Activated CD4-positive, alpha-beta T cell treated with anti-CD3 and anti-CD28 coated beads, Interleukin-2, amount 10 ng/mL, durations not matched to agents 7 days and 5 days (primary cell): ENCODE measurements at places on chromosomes 6 and 20.

- DNase-seq = no peak
Observed at GRCh38 chr20:21707999-21708737, 2.7 kb downstream of the PAX1 start.

- DNase-seq = no peak
Observed at GRCh38 chr6:92623431-92623830, 795.9 kb downstream of the EPHA7 start.

DNA sequence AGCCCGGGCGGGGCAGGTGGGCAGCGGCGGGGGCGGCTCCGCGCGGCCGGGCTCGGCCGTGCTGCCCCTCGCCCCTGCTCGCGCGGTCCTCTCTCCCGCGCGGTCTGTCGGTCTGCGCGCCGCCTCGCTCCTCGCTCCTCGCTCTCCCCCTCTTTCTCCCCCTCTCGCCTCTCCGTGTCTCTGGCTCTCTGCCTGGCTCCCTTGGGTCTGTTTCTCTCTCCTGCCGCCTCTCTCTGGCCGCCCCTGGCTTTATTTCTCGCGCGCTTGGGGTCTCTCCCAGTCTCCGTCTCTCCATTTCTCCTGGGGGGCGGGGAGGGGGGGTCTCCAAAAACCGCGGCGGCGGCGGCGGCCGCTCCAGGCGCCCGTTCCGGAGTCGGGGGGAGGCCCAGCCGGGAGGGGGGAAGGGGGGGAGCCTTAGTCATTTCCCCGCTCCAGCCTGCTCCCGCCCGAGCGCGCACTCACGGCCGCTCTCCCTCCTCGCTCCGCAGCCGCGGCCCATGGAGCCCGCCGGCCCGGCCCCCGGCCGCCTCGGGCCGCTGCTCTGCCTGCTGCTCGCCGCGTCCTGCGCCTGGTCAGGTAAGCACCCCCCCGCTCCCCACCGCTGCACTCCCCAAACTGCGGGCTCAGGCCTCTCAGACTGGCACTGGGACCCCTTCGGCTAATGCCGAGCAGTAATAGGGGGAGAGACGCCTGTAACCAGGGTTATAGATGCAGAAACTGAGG, at the start of gene SIRPA:
Gene SIRPA, plus strand, starts transcription at position 457 of the 723 bp plus-strand sequence. Its CDS starts 41 bp downstream, at position 498.
- no peak for DNase-seq

DNA sequence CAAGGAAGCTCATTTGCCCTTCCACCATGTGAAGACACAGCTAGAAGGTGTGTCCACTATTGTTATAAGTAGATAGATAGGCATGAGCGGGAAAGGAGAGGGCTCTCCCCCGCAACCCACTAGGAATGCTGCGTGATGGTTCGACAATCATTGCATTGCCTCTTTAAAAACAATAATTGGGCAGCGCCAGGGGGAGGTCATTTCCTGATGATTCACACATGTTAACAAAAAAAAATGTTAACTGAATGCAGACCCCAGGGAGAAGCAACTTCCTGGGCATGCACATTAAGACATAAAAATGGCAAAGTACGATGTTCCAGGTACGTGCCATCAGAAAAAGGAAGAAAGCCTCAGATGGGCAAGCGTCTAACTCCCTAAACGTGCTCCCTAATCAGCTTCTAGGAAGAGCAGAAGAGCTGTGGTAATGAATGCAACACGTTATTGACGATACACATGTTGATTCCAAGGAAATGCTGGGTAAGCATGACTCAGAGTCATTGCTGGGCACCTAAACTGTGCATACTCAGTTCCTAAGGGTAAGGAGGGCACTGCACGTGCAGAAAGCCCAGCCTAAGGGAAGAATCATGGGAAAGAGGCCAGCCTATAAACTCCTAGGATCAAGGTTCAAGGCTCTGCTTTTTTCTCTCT, 113.7 kb downstream of the FAM217A start:
- DNase-seq = no peak

- no peak for DNase-seq
Observed at GRCh38 chr6:119030759-119031158, 47.7 kb downstream of the FAM184A start.

DNA sequence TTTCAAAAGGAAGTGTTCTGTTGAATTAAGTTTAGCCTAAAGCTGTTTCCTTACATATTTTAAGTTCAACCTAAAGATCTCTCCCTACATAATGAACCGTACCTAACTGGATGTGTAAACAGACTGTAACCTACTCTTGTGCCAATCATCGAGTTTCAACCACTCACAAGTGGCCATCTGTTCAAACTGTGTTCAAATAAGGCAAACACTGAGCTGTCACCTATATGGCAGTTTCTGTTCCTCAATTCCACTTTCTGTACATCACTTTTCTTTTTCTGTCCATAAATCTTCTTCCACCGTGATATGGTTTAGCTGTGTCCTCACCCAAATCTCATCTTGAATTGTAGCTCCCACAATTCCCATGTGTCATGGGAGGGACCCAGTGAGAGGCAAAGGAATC, 428.6 kb downstream of the HACE1 start:
- no peak for DNase-seq

DNA sequence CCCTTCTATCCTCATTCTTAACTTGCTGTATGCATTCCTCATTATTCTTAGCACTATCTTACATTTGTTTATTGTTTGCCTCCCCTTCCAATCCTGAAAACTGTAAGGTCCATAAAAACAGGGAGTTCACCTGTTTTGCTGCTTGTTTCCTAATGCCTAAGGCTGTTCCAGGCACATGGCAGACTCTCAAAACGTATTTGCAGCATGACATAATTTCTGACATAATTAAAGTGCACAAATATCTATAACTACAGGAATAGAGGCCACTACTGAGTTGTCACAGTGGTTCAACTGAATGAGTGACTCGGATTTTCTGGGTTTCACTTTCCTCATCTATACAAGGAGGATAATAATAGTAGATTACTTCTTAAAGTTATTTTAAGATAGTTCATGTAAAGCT, 83.0 kb downstream of the HFE start:
- no peak for DNase-seq

DNA sequence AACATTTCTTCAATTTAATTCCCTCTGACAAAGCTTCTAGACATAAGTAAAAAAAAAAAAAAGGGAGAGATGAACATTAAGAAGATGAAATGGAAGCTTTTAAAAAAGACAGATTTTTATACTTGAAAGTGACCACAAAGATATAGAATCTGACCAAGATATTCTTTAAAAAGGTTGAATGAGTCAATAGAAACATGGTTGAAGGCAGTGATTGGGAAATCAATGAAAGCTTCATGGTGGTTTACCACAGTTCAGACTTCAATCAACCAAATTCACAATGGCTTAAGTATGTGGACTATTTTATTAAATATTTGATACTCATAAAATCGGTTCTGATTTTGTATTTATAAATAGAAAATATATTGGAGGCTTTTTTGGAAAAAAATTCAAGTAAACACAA, 248.4 kb upstream of the HSF2 start:
- no peak for DNase-seq

GRCh38 chr6:11943060-11943459, 69.1 kb upstream of the HIVEP1 start:
- DNase-seq = no peak

DNA sequence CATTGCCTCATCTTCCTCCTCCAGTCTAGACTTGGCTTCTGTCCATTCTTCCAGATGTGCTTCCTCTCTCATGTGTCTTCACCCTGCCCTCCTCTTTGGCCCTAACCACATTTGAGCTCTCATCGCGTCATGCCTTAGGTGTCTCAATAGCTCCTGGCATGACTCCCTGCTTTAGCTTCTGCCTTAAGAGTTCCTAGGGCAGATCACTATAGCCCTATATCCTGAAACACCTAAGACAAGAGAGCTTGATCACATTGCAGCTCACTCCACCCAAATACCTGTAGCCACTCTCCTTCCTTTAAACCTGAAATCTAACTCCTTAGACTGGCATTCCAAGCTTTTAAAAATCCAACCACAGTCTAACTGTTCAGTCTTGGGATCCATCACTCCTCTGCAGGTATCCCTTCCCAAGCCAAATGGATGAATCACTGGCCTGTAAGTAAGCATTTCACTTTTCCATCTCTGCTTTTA, 69.0 kb upstream of the STXBP5 start:
- DNase-seq = no peak

DNA sequence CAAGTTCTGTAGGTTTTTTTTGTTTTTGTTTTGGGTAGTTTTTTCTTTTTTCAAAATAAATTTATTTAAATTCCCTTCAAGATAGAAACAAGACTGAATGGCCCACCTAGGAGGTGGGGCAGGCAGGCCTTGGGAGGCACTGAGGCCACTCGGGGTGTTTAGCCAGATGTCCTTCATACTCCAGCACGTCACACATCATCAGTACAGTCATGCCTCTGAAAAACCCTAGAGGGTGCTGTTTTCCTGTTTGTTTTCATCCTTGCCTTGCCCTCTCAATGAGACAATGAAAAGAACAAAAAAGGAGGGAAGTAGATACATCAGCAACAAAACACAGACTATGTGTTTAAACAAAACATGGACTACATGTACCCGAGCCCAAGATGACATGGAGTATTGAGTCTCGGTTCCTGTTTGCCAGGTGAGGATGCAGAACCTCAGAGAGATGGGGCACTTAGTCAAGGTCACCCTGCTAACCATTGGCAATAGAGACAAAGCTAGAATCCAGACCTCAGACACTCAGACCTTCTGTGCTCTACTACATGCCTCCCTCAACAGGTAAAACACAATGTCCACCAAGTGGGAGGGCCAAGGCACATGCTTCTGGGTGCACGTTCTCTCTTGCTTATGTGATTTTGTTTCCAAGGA, 26.8 kb upstream of the CLIC5 start:
- peak; percentile 15 for DNase-seq

- DNase-seq = no peak
Observed at GRCh38 chr20:61414455-61414991, 162.5 kb downstream of the CDH4 start.

- DNase-seq = no peak
Observed at GRCh38 chr6:105483492-105483891, 80.6 kb upstream of the PREP start.

DNA sequence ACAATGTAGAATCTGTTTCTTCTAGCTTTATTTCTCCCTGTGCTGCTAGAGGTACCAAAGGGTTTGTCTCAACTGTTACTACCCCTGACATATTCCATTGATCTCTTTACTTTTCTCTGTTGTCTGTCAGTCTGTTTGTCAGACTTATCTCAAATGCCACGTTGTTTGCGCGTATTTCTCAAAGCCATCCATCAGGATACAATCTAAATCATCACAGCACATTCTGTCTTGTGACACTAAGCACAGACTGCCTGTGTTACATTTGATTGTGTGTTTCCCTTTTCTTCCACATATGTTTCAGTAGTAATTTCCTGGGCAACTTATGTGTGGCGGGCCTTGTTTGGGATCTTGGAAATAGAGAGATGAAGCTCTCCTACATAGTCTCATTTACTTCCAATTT, 30.2 kb upstream of the SERINC3 start:
- no peak for DNase-seq

DNA sequence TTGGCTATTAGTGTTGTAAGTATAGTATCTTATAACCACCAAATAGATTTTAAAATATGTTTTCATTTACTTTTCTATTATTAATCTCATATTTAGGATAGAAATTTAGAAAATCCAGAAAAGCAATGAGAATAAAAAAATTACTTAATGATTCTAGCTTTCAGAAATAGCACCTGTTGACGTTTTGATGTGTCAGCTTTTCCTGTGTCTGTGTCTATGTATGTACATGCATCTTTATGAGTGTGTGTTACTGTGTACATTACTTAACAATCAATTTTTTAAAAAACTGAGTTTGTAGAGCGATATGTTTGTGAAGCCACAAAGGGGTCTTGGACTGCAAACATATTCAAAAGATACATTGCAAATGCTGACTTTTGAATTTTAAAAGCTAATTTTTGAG, 526.9 kb downstream of the BCKDHB start:
- DNase-seq = no peak

GRCh38 chr6:136750696-136751521, 41.4 kb downstream of the MAP3K5 start:
- no peak for DNase-seq

DNA sequence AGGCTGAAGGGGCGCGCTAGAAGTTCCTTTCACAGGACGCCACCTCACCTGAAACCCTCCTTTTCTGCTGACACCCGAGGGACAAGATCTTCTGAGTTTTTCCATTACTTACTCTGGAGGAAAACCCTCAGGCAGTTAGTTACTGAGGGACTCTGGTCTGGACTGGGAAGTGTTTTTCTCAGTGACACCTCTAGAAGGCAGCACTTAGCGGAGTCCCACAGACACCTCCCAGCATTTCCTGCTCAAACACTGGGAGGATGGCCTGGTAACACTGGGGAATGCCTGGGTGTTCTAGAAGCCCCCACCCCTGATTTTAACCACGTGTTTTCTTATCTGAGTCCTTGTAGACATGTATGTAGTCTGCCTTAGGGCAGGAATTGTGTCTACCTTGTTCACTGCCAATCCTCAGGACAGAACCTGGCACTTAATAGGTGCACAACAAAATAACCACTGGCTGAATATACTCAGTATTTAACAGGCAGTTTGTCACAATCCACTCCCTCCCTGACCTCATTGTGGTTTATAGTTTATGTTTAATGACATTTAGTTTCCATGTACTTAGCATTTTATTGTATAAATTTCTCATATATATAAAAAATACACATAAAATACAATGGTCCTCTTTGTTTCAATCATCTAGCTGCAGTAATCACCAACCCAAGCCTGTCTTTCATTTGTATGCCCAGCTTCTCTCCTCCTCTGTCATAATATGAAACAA, 4.8 kb downstream of the GSTA3 start:
- no peak for DNase-seq

- no peak for DNase-seq
Observed at GRCh38 chr20:1784586-1784985, 110.6 kb upstream of the SIRPA start.

DNA sequence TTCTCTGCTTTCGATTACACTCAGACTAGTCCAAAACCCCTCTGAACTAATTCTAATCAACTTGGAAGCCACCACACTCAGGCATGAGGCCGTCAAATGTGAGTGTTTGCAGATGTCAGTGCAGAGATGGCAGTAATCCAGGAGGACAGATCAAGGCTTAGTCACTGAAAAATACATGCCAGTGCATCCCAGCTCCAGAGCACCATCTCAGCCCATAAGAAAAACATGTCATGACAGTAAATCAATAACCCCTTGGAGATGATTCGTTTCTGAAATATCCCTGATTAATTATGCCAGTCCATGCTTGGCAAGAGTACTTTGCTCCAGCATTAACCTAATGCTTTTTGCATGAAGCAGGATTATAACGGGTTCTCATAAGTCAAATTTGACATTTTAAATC, 179.5 kb downstream of the ADAT2 start:
- DNase-seq = no peak

GRCh38 chr6:47371139-47371869, 61.6 kb upstream of the TNFRSF21 start:
- DNase-seq = no peak

DNA sequence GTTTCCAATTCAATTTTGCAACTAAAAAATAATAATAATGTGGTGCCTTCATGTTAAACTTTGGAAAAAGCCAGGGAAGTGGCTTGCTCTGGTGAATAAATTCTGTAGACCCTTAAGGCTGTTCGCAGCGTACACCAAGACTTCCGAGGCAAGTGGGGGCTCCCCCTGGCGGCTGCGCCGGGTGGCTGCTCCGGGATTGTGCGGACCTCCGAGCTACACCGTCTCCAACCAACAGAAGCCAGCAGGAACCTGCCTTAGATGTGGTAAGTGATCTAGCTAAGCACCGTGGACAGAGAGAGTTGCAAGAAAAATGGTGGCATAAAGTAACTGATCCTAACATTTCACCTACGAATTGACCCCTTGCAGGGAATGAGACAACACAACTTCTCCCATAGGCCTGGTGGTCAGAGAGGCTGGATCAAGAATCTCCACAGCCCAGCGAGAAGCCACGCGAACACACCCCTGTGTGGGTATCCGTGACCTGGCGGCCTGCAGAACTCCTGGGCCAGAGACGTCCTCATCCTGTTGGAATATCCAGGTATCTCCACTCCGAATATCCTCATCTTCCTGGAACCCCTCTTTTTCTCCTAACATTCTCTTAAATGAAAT, 69.6 kb downstream of the TBXT start:
- peak; percentile 48 for DNase-seq
